ENCODE measurements at places on chromosomes 3 and 15.
A peak's percentile ranks its signal among the peaks of the same experiment; 100 is the strongest.

GRCh38 chr3:2352134-2352762, 253.6 kb downstream of the CNTN4 start:
- no peak for DNase-seq

GRCh38 chr3:24829011-24829581, 334.4 kb upstream of the THRB start:
- no peak for DNase-seq

- no peak for DNase-seq
Observed at GRCh38 chr3:30918761-30919160, 24.3 kb upstream of the GADL1 start.

DNA sequence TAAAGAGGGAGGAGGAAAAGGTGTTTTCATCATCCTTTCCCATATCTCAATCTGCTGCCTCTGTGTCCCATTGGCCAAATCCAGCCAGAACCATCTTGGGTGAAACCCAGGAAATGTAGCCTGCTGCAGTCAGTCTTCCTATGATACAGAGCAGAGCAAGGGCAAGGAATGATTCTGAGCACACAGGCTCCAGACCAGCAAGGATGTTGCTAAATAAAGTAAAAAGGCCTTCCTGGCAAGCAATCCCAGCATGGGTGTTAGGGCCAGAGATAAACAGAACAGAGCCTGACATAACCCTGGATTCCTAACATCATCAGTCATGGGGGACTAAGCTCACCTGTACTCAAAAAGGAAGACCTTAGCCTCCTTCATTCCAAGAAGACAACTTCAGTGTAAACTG, 90.7 kb upstream of the AGTR1 start:
- DNase-seq: no peak

DNA sequence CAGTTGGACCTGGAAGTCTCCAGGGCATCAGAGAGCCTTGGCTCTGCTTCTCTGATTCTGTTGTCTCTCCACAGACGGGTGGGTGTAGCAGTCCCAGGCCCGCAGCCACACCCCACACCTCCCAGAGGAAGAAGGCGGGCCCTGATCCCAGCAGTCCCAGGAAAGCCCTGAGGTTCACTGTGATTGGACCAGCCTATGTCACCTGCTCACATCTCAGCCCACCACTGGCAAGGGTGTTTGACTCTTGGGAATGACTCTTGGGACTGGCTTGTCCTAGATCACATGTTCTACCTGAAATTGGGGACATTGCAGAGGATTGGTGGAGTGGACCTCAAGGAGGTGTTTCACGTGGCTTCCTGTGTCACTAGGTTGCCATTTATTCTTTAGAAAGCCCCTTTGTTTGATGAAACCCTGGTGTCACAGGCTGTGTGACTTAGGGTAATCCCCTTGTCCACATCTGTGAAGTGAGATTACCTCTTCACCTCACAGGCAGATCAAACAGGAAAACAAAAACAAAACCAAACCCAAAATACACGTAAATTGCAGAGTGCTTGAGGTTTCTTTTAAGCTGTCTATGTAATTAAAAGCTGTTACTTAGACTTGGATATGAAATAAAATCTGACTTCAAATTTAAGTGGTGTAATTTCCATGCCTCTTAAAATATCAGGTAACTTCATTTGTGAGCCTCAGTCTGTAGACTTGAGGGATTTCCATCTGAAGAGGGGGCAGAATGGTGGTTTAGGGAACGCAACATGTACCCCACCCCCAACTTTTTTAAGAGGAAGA, 26.7 kb downstream of the FLNB start:
- DNase-seq: no peak

- no peak for DNase-seq
Observed at GRCh38 chr3:179957264-179957845, 79.4 kb downstream of the PEX5L start.

DNA sequence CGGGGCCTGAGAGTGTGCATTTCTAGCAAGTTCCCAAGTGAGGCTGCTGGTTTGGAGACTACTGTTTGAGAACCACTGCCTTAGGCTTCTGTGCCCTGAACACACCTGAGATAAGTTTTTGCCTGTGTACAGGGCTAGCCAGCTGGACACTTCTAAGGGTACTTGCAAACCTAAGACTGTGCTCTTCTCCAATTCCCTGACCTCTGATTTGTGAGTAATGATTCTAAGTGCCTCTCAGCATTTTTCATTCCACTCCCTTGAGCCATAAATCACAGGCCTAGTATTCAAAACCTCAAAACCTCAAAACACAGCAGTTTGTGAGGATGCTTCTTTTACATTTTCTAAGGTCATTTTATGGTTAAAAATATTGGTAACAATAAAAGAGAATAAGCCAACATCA, 148.4 kb downstream of the CHST2 start:
- no peak for DNase-seq

GRCh38 chr3:567488-568185, 371.1 kb downstream of the CHL1 start:
- no peak for DNase-seq

DNA sequence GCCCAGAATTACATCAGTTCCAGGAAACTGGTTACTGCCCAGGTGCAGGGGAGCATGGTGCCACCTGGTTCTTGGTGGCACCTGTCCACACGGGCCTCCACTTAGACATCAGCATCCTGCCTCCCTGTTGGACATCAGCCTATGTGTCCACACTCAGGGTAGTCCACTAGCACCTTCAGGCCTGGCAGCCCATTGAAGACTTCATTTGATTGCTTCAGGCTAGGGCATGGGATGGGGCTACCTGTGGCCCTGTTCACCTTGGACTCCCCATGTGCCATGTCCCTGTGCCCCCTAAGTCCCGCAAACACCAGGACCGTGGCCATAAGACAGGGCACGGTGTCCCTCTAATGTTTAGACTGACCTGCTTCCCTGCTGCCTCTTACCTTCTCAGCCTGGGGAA, 30.9 kb downstream of the CYP8B1 start:
- DNase-seq: no peak

GRCh38 chr3:51156147-51156546, 228.9 kb upstream of the MANF start:
- DNase-seq: no peak

GRCh38 chr15:26867200-26868007, 542 bp downstream of the GABRA5 start:
- DNase-seq: no peak

GRCh38 chr3:185405664-185406063, 42.7 kb downstream of the MAP3K13 start:
- no peak for DNase-seq

DNA sequence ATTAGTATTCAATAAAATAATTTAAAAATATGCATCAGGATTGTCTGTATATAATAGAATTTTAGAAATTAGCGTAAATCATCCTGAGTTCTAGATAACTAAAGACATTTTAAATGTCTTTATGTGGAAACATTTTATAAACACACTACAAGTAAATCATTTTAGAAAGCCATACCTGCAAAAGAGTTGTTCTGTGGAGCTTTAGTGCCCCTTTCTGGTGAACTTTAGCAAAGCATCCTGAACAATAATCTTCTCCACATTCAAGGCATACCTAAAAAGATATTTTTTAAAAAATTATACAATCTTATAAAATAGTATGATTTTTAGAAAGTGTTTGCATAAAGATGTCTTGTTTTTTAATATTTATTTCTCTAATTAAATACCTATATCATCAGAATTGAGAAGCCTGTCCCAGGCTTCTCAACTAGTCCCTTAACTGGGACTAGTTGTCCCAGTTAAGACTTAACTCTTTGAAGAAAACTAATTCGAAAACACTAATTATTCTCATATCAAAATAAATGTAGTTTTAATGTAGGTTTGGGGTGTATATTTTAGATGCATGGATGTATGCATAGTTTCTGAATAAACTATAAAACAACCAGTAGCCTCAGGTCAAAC, 29.7 kb downstream of the ZBBX start:
- DNase-seq: peak; percentile 54

GRCh38 chr15:57953874-57954273, 111.6 kb downstream of the ALDH1A2 start:
- no peak for DNase-seq

- DNase-seq: no peak
Observed at GRCh38 chr3:157373783-157374182, 62.9 kb upstream of the PTX3 start.

- DNase-seq: no peak
Observed at GRCh38 chr3:105837143-105837740, 31.6 kb downstream of the CBLB start.

GRCh38 chr15:31550211-31550977, 223.8 kb downstream of the KLF13 start:
- DNase-seq: no peak

- DNase-seq: no peak
Observed at GRCh38 chr3:180530276-180530675, 71.7 kb upstream of the TTC14 start.

DNA sequence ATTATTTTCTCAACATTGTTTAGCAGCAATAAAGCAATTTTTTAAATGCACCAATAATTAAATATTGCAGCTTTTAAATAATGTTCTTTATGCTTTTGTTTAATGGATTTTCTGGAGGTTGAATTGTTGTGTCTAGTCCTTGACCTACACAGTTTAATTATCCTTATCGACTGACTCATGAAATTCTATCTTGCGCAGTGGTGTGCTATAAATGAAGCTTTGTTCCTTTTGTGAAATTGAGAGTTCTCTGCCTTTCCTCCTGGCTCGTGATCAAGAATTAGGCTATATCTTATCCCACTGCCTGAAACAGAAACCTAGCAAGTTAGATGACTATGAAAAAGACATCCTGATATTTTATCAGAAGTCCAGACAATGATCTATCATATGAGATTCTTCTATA, 37.0 kb upstream of the PIK3R4 start:
- no peak for DNase-seq

- no peak for DNase-seq
Observed at GRCh38 chr3:66904831-66905493, 93.1 kb upstream of the KBTBD8 start.

- DNase-seq: no peak
Observed at GRCh38 chr3:115022199-115022598, 124.9 kb downstream of the ZBTB20 start.

GRCh38 chr3:20186600-20187004, 596 bp upstream of the SGO1 start:
- peak; percentile 27 for DNase-seq

DNA sequence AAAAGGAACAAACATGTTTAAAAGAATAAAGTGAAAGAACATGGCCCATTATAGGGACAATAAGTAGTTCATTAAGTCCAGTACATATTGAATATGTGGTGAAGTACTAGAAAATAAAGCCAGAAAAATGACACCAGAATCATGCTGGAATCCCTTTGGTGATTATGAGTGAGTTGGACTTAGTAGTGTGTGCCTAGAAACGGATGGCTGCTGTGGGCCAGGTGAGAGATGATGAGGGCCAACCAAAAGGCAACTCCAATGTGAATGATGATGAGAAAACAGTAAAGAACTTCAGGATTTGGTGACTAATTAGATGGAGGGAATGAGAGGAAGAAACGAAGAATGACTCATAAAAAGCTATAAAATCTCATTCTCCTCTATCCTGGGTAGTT, 3.3 kb downstream of the CRYGS start:
- peak; percentile 49 for DNase-seq

DNA sequence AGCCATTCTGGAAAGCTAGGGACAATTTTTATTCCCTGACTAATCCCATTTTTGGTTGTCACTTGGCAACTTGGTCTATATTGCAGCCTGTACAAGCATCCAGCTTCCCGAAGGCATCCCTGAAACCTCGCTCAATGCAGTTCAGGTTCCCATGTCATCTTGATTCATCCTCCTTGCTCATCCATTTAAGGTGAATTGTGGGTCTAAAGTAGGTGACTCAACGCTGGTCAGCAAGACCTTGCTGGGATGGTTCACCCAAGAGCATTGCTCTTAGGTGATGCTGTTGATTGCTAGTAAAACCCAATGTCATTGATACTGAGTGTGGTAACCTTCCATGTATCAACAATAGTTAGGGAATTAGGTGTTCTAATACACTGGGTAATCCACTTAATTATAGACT, 13.1 kb upstream of the RAB8B start:
- DNase-seq: peak; percentile 76

GRCh38 chr15:79815468-79815867, 81.3 kb downstream of the MTHFS start:
- no peak for DNase-seq

GRCh38 chr15:50544368-50544767, 2.1 kb downstream of the USP50 start:
- DNase-seq: no peak

DNA sequence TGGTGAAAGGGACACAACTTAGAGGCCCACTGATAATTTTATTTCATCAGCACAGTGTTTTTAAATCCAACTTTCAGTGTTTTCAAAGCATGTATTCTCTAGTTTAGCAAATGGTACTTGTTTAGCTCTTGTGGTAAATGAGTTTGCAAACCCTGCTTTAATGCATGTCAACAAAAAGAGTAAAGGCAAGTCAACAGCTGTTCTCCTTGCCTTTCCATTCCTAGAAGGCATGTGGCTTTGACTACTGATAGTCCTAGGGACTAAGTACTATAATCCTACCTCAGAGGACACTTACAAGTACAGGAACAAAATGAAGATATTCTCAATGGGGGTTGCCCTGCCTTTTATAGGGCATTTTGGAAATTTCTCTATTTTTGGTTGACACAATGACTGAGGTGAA, 13.1 kb downstream of the NPTN start:
- DNase-seq: no peak

- DNase-seq: no peak
Observed at GRCh38 chr3:169493521-169494141, 169.9 kb downstream of the MECOM start.

DNA sequence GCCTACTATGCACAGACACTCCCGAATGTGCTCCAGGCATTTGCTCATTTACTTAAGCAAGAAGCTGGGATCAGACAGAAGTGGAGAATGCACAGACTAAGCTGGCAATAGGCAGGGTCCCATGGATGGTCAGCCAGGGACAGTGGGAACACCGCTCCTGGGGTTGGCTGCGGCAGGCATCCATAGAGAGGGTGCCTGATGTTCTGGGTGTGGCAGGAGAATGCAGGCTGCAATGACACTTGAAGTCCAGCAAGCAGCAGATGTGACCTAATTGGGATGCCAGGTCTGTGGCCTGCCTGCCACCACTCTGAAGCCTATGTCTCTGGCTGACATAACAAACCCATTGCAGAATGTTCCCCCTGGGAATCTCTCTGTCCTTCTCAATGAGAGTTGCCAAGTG, 40.2 kb upstream of the SLC6A11 start:
- no peak for DNase-seq

- DNase-seq: no peak
Observed at GRCh38 chr3:190629088-190629487, 115.2 kb downstream of the IL1RAP start.

- DNase-seq: no peak
Observed at GRCh38 chr3:167397826-167398225, 17.7 kb upstream of the ZBBX start.

All from RKO (cell line).